ENCODE measurements at places on chromosomes 6 and 20.

DNA sequence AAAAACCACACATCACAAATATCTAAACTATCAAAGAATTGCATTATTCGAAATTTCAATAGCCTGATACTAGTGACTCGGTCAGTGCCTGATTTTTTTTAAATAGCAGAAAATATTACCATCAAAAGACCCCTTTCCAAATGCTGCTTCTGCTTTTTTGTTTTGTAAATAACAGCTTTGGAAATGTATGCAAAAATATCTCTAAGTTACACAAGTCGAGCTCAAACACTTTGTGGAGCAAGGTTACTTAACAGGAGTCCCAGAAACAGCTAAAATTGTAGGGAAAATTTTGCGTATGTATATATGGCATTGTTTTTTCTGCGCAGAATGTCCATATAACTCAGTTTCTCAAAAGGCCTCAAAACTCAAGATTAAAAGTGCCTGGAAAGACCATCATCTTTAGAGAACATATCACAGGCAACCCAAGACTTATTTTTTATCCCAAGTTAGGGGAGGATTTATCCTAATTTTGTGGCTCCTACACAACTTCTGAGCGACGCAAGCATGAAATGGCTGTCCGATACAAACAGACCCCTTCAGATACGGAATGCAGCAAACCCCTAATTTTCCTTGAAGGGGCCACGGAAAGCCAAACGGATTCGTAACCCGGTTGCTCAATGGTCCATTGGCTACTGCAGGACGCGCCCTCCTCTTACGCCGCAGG is 1.3 kb downstream of the CEP85L start:
- DNase-seq: no peak

DNA sequence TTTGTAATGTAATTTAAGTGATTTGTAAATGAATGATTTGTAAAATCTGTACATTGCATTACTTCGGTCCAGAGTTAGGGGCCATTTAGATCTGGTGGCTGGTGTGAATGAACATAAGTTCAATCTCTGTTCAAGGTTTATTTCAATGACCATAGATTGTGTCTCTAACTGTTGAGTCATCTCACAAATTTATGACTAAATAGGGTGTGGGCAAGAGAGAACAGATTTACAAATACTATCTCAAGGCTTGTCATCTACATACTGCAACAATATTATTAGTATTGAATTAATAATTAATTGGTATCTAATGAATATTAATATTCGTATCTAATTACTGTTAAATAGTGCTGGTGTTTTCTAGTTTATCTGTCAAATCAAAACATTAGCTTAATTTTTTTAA is 115.3 kb upstream of the EDN1 start:
- no peak for DNase-seq

DNA sequence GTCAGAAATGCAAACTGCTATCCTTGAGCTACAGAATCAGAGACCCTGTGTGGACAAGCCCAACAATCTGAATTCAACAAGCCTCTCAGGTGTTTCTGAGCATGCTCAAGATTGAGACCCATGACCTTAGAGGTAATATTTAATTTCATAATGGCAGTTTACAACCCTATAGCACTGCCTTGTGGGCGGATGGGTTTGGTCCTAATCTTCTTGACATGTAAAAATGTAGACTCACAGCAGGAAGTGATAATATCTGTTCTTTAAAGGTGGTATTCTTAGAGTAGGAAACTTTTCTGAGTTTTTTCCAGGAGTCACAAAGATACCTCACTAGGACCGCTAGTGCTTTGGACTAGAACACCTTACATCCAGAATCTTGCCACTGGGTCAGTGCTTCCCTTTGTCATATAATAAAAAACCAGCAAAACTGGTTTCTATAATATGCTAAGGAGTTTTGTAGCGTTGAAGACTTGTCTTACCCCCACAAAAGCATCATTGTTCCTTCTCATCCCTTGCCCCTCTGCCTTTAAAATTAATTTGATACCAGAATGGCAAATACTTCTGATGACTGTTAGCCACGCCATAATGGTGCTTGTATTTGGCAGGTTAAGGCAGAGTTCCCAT is 52.6 kb downstream of the E2F3 start:
- DNase-seq: no peak

- DNase-seq: no peak
Measured at GRCh38 chr20:63407928-63408683, 47.0 kb upstream of the CHRNA4 start.

GRCh38 chr6:13703496-13703895 is 8.1 kb downstream of the RANBP9 start:
- DNase-seq: no peak

DNA sequence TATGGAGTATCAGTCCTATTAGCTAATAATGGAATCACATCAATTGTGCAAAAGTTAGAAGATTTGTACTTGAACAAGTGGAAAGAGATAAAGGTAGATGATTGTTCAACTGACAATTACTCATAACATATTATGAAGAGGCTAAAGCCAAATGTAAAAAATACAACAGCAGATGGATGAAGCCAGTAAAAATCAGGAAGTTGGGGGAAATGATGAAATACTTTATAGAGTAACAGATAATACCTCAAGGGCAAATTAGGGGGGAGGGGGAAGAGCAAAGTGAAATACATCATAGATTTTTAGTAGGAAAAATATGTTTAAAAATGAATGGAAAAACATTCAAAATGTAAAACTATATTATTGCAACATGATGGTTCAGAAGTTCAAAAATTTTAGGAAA is 114.0 kb downstream of the PDSS2 start:
- DNase-seq: no peak

- DNase-seq: no peak
Measured at GRCh38 chr6:106512968-106513574, 116.2 kb downstream of the RTN4IP1 start.

- no peak for DNase-seq
Measured at GRCh38 chr6:113871975-113872374, 14.8 kb downstream of the MARCKS start.

GRCh38 chr20:44979090-44979621 is 12.8 kb downstream of the STK4 start:
- DNase-seq: no peak

GRCh38 chr6:57268294-57268640 is 46.2 kb upstream of the RAB23 start:
- DNase-seq: no peak

- DNase-seq: no peak
Measured at GRCh38 chr6:84033523-84034451, at the start of gene MRAP2. Gene MRAP2, plus strand, starts transcription at chr6:84033772. Its CDS starts 21,547 bp downstream, at chr6:84055319.

DNA sequence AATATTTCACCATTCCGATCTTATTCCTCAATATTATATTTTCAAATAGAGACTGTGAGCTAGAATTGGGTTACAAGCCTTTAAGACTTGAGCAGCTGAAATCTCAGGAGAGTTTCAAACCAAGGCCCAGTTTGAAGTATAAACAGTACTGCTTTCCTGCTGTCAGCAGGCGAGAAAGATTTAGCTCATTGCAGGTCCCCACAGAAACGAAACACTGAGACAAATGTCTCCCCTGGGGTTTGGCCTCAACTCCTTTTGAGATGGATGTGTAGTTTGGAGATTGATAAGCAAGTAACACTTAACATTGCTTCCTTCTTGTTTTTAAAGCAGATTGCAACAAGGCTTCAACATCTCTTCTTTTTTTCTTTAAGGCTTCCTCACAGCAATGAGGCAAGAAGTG is 22.4 kb upstream of the GLP1R start:
- no peak for DNase-seq

DNA sequence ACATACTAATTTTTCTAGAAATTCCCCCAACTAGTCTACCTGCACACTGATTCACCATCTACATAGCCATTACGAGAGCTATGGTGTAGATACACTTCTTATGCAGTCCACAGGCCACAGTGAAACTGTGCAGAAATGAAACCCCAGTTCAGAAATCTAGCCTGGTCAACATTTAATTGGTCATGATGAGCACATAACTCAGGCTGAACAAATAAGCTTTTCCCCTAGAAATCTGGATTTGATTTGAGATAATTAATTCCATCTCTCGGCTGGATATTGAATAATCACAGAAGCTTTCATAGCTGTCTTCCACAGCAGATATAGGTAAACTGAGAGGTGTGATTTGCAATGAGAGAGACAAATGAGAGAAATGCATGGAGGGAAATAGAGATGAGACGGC is 22.6 kb upstream of the TINAG start:
- DNase-seq: no peak

DNA sequence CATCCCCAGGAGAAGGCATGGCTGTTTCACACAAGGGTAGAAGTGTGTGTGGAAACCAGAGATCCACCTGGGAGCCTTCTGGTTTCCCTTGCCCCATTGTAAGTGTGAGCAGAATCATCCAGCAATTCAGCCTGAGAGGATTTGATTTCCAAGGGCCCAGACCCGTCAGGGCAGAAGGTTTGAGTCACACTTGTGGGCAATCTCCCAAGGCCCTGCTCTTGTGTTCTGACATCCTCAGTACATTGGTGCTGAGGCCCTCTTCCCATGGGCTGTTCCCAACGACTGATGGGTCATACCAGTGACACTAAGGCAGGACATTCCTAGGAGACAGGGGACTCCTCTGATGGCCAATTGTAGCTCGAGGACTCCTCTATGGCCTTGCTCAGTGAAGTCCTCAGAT is 58.2 kb upstream of the POLR1H start:
- no peak for DNase-seq

DNA sequence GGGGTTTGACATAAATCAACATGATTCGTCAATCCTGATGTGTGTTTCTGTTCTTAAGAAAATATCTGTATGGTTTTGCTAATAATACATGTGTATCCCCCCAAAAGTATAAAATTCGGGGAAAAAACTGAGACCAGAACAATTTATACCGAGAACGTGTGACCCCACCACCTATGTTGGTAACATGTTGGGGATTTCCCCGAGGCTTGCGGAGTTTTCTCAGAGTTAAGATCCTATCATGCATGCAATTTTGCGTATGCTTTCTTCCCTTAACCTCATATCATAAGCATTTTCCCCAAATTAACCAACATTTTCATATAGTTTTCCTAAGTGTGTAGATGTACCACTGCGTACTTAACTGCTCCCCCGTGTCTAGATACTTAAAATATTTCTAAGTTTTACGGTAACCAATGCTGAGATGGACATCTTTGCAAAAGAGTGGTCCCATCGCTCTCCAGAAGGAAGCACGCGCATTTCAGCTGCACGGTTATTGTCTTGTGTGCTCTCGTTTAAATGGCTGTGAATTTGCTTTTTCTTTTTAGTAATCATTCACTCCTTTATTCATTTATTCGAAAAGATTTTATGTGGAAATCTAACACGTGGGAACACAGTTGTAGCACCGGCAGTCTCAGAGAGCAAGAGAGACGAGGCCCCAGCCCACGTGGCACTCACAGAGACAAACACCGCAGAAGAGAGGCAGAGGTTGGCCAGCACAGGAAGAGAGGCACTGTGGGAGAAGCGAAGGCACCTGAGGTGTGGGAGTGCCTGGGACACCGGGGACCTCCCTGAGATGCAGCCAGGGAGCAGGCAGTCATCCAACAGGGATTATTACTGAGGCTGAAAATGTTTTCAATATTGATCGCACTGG is 13.2 kb upstream of the IRF4 start:
- DNase-seq: no peak

DNA sequence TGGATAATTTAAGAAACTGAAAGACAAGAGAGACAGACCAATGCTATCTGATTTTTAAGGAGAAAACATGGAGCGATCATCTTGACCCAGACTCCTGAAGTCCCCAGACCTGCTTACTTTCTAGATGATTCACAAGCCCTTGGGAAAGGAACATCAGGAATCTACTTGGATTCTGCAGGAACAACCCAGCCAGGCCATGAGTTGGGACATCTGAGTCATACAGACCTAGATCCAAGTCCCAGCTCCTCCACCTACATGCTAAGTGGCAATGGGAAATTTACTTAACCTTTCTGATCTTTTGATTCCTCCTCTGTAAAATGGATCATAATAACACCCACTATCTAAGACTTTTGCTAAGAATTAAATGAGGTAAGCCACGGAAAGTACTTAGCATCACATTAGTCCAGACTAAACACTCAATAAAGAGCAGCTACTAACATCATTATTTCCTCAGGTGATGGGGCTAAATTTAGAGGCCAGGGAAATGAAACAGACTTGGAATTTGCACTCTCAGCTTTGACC is 61.0 kb upstream of the MAFB start:
- no peak for DNase-seq

DNA sequence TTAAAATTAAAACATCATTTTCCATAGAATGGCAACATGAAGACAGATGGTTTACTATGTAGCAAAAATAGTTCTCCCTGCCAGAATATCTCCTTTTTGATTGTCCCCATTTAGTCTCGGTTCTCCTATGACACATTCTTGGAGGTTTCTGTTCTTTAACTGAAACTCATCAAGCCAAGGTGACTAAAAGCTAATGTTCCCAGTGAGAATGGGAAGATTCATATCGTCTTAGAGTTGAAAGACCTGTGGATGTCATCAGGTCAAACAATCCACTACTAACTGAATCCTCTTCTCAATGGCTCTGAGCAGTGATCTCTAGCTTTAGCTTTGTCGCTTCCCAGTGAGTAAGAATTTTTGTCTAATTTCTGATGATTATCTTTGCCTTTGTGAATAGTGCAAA is 1.3 kb upstream of the DOK5 start:
- no peak for DNase-seq

DNA sequence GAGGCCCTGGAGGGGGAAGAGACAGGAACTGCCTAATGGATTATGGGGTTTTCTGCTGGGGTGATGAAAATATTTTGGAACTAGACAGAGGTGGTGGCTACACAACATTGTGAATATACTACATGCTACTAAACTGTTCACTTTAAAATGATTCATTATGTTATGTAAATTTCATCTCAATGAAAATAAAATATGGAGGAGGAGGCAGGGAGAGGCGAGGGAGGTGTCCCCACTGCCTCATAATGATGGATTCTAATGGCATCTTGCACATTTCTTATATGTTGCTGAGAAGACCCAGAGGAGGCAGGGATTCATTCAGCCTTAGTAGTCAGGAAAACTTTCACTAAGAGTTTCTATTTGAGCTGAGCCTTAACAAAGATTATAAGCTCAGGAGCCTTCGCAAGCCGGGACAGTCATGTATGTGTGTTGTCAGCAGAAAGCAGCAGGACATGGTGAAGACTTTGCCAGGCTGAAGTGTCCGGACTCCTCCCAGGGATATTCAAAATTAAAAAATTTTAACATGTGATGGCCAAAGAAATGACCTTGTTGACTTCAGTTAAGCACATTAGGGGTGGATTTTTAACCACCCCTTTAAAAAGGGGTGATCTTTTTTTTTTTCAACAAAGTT is 158.6 kb upstream of the PCSK2 start:
- DNase-seq: no peak

GRCh38 chr6:44512868-44513741 is 125.6 kb downstream of the CDC5L start:
- no peak for DNase-seq

- DNase-seq: no peak
Measured at GRCh38 chr6:149852881-149853280, 11.3 kb downstream of the LRP11 start.

- DNase-seq: no peak
Measured at GRCh38 chr6:12324099-12324498, 33.9 kb downstream of the EDN1 start.

DNA sequence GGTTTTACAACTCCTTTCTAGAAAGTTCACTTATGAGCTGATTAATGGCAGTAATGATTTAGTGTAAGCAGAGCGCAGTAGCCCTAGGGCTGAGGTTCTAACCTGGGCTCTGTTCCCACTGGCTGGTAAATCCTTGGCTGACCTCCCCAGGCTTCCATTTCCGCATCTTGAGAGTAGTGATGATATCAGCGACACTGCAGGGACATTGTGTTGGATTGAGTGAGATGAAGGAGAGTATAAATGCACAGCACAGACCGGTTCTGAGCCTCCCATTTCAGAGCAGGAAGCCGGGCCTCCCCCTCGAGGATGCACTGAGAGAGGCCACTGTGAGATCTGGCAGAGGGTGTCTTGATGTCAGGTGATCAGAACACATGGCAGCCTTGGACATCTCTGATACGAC is 477.2 kb upstream of the SULF2 start:
- no peak for DNase-seq
